NCI-H446 treated with DMSO at 0.1 percent for 48 hours (cell line): ENCODE measurements at places on chromosomes 11 and 22.

- no peak for DNase-seq
Measured at GRCh38 chr11:128520206-128520887, 67.0 kb downstream of the ETS1 start.

DNA sequence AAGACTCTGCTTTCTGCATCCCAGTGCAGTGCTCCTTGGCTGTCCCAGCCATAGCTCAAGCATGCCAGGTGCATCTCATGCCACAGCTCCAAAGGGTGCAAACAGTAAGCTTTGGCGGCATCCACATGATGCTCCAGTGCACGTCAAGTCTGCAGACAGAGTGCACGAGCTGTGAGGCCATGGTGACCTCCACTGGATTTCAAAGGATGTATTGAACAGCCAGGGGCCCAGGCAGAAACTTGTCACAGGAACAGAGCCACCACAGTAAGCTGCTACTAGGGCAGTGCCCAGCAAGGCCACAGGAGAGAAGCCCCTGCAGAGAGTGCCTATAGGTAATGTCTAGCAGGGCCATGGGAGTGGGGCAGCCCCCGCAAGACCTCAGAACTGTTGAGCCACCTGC, 206.8 kb upstream of the DDI1 start:
- DNase-seq = no peak

GRCh38 chr11:116312570-116313391, 460.0 kb downstream of the BUD13 start:
- DNase-seq = peak; percentile 93

GRCh38 chr22:44042249-44043218, 18.4 kb downstream of the PARVB start:
- no peak for DNase-seq
